ENCODE measurements at places on chromosomes 2 and 18.

GRCh38 chr2:144455987-144456386, 63.9 kb downstream of the ZEB2 start:
- DNase-seq, result no peak

GRCh38 chr2:188598551-188598950, 306.9 kb downstream of the GULP1 start:
- no peak for DNase-seq

- no peak for DNase-seq
These were observed 692.2 kb upstream of the KLHL29 start for GRCh38 chr2:22692746-22693145.

DNA sequence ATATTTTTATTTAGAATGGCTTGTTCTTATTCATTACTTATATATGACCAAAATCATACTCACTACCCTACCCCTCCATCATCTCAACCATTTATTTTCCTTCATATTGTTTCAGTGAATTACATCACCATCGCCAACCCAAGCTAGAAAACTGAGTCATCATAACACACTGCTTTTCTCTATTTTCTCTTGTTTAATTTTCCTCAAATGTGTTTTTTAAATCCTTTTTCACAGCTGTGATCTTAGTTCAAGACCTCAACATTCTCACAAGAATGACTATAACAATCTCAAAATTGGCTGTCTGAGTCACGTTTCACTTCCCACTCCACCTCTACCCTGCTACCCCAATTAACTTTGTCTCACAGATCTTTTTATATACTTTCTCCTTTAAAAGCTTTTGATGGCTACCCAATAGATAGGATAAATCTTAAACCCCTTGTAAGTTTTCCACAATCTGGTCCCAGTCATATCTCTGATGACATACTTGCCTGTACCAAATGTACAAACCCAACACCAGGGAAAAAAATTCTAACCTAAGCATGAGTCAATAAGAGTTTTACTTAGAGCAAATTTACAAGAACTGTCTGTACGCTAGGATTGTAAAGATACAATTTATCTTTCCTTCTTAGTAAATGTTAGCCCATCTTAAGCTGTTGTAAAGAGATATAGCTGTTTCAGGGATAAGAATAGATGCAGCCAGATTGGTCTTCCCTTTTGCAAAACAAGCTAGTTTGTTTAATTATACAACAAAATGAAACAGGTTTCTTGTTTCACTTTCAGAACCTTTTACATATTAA, 635.1 kb upstream of the SLC39A10 start:
- DNase-seq, result no peak

DNA sequence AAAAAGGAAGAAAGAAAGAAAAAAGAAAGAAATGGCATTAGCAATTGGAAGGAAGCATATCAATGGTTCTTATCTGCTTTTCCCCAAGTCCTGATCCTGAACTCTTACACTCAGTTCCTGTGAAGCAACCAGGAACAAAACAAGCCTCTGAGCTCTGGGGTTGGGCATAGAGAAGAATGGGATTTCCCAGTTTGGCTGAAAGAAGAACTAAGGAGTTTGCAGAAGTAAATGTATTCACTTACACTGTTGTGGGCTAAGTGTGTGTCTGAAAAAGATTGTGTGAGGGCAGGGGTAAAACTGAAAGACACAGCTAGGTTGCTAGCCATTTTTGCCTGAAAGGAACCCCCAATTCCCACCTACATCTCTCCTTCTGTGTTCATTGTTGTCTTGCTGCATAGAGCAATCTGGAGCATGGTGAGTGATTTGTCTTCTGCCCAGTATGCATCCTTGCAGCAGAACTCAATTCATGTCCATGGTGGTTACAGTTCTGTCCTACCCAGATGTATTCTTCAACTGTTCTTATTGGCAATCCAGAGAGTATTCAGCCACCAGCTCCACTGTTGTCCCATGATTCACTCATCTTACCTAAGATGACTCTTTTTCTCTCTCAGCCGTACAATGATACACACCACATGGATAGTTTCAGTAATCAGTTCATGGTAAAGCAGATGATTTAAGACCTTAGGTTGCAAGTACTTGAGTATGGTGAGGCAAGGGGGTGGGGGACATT, 348.7 kb downstream of the ARHGAP15 start:
- no peak for DNase-seq

GRCh38 chr2:8148260-8149006, 533.4 kb upstream of the ID2 start:
- DNase-seq, result no peak

- DNase-seq, result no peak
These were observed 69.7 kb upstream of the CAB39 start for GRCh38 chr2:230642966-230643365.

- DNase-seq, result no peak
These were observed 36.1 kb downstream of the ARHGAP15 start for GRCh38 chr2:143165291-143165690.

DNA sequence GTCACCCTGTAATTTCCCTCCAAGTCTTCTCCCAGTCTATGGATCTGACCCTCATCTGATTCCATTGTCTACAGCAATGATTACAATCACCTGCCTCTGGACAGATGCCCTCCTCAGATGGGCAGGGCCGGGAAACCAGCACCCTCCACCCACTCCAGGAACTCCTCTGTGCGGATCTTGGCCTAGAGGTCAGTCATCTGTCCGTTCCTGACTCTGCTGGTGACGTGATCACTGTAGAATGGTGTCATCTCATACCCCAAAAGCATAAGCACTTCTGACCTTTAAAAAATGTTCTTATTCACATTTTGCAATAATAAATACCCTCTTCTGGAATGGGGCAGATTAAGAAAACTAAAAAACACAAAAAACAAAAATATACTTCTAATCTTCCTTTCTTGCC, 29.5 kb upstream of the BZW1 start:
- no peak for DNase-seq

DNA sequence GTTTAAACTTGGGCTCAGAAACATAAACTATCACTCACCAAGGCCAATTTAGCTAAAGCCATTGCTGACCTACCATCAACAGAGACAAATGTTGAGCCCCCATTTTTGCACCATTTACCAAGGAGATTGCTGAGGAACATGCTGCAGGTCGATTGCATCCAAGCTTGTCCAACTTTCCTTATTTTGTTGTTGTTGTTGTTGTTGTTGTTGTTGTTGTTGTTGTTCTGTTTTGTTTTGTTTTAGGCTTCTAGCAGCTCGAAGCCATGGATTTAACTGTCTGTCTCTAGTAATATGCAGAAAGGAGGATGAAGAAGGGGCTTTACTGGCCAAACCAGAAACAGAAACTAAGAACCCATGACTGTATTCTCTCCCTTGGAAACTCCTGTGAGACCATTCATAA, 571.5 kb downstream of the IRS1 start:
- DNase-seq, result no peak

GRCh38 chr2:184444623-184445223, 153.6 kb upstream of the ZNF804A start:
- DNase-seq, result no peak

- no peak for DNase-seq
These were observed 36.5 kb downstream of the EIF4E2 start for GRCh38 chr2:232586943-232587505.

GRCh38 chr2:98729652-98730051, 1.3 kb downstream of the MGAT4A start:
- DNase-seq, result no peak

GRCh38 chr18:29730073-29730472, 1312.5 kb downstream of the DSC3 start:
- DNase-seq, result no peak

- no peak for DNase-seq
These were observed 237.5 kb downstream of the EPHA4 start for GRCh38 chr2:221334481-221335218.

DNA sequence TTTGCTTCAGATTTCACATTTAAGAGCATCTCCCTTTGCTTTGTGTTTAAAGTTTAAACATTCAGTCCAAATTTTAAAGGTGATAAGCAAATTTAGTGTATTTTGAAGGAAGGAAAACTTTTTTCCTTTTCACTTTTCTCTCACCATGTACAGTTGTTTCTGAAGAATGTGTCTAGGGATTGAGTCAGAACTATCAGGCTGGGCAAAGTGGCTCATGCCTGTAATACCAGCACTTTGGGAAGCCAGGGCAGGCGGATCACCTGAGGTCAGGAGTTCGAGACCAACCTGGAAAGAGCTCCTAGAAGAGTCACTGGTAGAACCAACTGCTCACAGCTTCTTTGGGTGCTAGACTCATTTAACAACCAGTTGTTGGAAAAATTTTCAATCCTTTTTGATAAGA, 327.0 kb upstream of the THUMPD2 start:
- no peak for DNase-seq

- DNase-seq, result no peak
These were observed 1.4 kb downstream of the PTGR3 start for GRCh38 chr18:75207310-75208154.

GRCh38 chr2:183597841-183598240, 473.6 kb downstream of the NUP35 start:
- no peak for DNase-seq

DNA sequence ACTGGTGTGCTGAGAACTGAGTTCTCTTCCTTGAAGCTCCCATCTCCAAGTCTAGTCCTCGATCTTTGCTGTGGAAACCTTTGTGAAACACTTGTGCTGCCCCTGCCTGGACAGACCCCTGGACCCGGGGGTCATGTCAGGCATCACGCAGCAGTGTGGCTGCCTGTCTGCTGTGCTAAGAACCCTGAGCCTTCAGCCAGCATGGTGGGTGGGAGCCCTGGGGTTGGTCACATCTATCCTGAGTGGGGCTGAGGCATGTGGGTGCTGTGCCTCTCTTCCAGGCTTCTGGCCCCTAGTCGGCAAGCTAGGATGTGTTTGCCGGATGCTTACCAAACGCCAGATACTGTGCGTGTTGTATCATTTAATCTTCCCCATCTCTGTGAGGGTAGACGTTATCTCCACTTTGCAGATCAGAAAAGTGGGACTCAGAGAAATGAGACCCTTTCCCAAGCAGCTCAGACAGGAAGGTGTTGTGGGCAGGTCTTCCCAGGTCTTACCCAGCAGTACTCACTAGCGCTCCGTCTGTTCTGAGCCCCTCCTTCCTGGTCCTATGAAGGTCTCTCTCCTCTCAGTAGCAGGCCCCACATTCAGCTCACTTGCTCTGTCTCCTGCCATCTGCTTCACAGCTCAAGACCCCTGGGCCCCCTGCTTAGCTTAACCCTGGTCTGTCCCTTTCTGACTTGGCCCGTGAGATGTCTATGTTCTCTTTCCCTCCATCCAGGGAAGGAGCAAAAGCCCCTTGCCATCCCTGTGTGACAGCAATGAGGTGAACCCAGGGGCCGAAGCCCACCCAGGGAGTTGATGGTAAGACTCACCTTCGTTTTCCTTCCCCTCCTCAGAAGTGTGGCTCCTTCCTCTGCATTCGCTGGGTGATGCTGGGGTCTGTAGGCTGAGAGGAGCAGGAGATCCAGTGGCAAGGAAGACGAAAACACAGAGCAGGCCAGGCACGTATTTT, 242.8 kb downstream of the FAM210A start:
- no peak for DNase-seq

GRCh38 chr2:147388217-147388616, 456.6 kb upstream of the ACVR2A start:
- DNase-seq, result no peak

GRCh38 chr2:7476371-7476770, 559.2 kb downstream of the RNF144A start:
- DNase-seq, result no peak

GRCh38 chr2:159066541-159067156, 98.2 kb downstream of the TANC1 start:
- DNase-seq, result no peak

- DNase-seq, result no peak
These were observed 5.9 kb downstream of the BCL2L11 start for GRCh38 chr2:111126581-111126980.

- no peak for DNase-seq
These were observed 47.6 kb downstream of the ODC1 start for GRCh38 chr2:10400568-10400977.

- no peak for DNase-seq
These were observed 37.2 kb downstream of the LRPPRC start for GRCh38 chr2:43958397-43959275.

- no peak for DNase-seq
These were observed 219.6 kb downstream of the CYP26B1 start for GRCh38 chr2:71927757-71928715.

DNA sequence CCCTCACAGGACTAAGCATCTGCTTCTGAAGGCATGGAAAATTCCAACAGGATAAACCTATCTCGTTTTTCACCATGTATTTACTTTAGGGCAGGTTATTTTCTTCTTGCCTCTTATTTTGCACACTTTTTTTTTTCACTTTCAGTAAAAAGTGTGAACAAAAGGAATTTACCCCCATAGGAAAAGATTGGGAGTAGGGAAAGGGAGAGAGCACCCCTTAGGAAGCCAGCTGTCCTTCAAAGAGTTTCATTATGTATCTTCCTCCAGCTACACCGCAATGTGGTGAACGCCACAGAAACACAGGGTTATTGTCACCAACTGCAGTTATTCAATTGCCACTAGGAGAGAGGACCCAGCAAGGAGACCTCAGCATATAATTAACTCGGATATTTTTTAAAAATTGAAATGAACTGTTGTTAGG, 286.2 kb upstream of the VRK2 start:
- DNase-seq, result no peak

- no peak for DNase-seq
These were observed 747.4 kb upstream of the SALL3 start for GRCh38 chr18:78232196-78232595.

DNA sequence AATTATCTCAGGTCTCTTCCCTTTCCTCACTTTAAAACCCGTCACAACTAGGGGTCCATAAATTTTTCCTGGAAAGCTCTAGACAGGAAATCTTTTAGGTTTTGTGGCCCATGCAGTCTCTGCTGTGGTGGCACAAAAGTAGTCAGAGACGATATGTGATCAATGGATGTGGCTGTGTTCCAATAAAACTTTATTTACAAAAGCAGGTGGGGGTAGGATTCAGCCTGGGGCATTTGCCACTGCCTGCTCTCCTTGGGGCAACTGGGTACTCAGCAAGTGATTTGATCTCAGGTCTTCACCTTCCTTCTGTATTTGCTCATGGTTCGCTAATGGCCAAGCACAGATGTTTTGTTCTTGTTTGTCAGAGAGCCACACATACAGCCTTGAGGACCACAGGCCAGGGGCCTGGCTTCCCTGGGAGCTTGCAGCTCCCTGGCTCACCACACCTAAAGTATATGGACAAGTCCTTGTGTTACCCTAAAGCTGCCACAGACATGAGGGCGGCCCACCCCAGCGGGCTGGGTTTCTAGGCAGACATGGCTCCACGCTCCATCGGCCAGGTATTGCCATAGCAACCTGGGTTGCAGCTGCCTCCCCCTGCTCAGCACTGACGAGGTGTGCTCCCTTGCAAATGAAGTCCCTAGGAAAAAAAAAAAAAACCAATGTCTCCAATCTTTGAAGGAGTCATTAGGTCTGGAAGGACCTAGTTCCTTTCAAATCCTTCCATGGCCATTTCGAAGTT, 89.7 kb upstream of the YWHAQ start:
- DNase-seq, result no peak

- no peak for DNase-seq
These were observed 40.5 kb upstream of the ATP6V1B1 start for GRCh38 chr2:70895249-70895648.

Data from COR-L47 (cell line).